ENCODE measurements at places on chromosomes 1 and 21.
A peak's percentile ranks its signal among the peaks of the same experiment; 100 is the strongest.

GRCh38 chr1:94922761-94923331 lies 4.1 kb downstream of the CNN3 start:
- DNase-seq = no peak

GRCh38 chr1:230231774-230232145 lies 164.7 kb downstream of the GALNT2 start:
- no peak for DNase-seq

DNA sequence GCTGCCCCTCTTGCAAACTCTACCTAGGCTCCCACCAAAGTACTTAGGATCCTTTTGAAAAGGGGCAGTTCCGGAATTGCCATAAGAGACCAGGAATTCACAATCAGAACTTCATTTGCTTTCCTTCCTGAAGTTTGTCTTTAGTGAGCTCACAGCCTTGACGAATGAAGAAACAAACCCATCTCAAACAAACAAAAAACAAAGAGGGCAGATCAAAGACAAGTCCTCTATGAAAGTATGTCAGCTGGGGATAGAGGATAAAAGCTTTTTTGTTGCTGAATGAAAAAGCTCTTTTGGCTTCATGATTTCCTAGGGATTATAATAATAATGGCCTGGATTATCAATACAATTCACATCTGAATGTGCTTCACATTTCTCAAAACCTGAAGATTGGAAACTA lies 357.9 kb upstream of the DUSP10 start:
- DNase-seq = no peak

- no peak for DNase-seq
These were observed 87.4 kb downstream of the ADGRL4 start for GRCh38 chr1:78919150-78919549.

GRCh38 chr1:54332781-54333585 lies 73.2 kb downstream of the SSBP3 start:
- no peak for DNase-seq

DNA sequence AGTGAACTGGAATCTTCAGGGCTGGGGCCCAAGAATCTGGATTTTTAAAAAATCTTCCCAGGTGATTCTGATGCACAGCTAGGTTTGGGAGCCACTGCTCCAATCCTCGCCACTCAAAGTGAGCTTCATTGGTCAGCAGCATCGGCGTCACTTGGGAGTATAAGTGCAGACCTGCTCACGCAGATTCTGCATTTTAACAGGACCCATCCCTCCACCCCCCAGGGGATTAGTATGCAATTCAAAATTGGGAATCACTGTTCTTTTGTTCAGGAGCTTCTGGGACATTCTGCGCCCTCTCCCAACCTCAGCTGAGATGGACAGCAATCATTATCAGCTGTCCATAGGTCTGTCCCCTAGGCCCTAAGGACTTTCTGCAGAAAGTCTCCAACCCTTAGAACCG lies 53.5 kb downstream of the LGR6 start:
- no peak for DNase-seq

- DNase-seq = no peak
These were observed 7.7 kb upstream of the PHC2 start for GRCh38 chr1:33438364-33439160.

GRCh38 chr21:33162436-33162951 lies 67.2 kb upstream of the IFNAR2 start:
- no peak for DNase-seq

DNA sequence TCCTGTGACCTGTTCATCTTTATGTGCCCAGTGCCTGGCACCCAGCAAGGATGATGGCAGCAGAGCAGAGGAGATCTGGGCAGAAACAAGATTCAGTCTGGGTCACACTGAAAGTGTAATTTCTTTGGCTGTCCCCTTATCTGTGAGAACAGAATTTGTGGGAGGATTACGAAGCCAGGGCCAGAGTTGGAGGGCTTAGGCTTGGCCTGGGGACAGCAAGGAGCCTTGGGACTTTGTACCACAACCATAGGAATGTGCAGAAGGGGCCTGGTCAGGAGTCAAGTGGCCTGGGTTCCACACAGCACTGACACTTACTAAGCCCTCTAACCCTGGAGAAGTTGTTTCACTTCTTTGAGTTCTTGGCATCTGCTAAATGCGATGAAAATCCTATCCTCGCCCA lies 12.8 kb downstream of the PMVK start:
- DNase-seq = no peak

DNA sequence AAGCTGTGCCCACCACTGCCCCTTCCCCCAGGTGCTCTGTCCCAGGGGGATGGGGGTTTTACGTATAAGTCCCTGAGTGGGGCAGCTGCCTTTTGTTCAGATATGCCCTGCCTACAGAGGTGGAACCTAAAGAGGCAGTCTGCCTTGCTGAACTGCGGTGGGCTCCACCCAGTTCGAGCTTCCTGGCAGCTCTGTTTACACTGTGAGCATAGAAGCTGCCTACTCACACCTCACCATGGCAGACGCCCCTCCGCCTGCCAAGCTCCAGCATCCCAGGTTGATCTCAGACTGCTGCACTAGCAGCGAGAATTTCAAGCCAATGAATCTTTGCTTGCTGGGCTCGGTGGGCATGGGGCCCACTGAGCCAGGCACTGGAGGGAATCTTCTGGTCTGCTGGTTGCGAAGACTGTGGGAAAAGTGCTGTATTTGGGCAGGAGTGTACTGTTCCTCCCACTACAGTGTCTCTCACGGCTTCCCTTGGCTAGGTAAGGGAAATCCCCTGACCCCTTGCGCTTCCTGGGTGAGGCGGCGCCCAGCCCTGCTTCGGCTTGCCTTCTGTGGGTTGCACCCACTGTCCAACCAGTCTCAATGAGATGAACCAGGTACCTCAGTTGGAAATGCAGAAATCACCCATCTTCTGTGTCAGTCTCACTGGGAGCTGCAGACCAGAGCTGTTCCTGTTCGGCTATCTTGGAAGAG lies 17.6 kb upstream of the RWDD3 start:
- DNase-seq = no peak

DNA sequence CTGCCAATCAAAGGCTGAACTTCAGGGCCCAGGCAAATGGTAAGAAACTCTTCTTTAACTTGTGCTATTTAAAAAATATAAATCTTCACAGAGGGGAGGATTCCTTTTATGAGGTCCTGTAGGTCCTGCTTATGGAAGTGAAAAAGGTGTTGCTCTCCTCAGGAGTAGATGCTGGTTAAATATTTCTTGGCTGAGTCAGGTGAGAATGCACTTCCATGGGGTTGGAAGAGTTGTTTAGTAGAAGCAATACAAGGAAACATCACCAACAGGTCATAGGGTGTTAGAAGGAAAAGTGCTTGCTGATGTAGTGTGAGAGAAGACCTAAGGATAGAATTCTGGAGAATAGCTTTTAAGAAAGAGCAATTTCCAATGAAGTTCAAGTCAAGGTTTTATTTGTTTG lies 42.2 kb upstream of the ATP1A1 start:
- no peak for DNase-seq

GRCh38 chr21:20040768-20041167 lies 957.4 kb upstream of the NCAM2 start:
- DNase-seq = no peak

- peak; percentile 45 for DNase-seq
These were observed 1.7 kb downstream of the TMCC2 start for GRCh38 chr1:205229399-205229871.

DNA sequence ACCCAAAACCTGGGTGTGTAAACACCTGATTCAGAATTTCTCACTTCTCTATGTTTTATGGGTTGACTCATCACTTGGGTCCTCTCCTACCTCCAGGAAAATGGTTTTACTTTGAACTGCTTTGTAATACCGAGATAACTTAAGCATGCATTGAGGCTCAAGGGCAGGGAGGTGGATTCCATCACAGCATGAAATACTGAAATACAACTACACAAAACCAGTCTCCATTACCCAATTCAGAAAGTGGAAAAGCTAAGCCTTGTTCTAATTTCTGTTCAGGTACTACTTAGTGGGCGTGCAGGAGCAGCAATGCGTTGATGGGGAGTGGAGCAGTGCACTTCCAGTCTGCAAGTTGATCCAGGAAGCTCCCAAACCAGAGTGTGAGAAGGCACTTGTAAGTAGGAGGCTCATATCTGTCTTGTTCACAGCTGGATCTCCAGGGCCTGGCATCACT lies 6.1 kb upstream of the C4BPA start:
- DNase-seq = no peak

DNA sequence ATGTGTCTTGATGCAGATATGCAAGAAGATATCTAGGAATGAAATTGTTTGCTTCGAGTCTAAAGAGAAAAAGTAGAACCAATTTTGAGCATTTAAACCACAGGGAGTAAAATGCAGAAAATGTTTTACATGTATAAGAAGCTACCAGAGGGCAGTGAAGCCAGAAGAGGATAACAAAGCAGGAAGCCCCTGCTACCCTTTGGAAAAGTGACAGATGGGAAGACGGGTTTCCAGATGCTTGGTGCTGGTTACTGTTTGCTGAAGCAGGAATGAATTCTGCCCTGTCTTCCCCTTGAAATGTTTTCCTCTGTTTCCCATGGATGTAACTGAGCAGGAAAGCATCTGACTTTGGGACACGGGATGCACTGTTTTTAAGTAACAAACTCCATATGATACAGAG lies 822.2 kb downstream of the MRPL39 start:
- no peak for DNase-seq

GRCh38 chr1:86997538-86997937 lies 83.1 kb downstream of the HS2ST1 start:
- no peak for DNase-seq

DNA sequence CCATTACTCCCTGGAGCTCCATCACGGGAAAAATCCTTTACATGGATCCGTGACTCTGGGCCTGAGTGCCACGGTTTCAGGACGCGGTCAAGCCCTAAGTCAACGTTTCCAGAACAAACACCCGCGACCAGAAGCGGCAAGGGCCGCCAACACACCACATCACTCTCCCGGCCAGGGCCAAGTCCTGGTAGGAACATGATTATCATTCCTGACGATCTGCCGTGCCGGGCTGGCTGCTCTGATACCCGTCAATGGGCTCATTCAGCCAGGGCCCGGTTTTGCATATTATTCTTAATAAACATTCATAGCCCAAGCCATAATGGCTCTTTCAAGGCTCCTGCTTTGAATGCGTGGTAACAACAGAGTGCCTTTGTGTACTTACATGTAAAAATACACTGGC lies 44.6 kb upstream of the SIM2 start:
- no peak for DNase-seq

GRCh38 chr1:235006132-235006721 lies 122.4 kb downstream of the TOMM20 start:
- DNase-seq = no peak

DNA sequence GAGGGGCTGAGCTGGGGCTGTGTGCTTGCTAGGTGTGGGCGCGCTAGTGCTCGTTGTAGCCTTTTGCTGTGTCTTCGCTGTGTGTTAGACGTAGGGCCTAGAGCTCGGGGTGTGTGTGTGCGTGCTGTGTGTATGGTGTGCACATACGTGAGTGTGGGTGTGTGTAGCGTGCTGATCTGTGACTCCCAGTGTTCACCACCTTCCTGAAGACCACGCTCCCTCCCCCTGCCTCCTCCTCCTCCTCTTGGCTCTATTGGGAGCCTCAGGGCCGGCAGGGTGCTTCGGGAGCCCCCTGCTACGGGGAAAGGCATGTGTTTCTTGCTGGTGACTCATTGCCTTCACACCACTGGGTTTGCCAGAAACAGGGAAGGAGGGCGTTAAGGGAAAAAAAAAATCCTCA lies 9.4 kb upstream of the KCNC4 start:
- no peak for DNase-seq

DNA sequence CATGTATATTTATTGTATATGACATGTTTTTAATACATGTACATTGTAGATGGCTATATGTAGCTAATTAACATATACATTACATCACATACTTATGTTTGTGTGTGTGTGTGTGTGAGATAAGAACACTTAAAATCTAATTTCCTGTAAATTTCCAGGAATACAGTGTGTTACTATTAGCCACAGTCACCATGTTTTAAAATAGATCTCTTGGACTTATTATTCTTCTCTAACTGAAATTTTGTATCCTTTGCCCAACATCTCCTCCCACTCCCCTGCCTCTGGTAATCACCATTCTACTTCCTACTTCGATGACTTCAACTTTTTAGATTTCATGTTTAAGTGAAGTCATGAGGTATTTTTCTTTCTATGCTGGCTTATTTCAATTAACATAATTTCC lies 64.8 kb downstream of the FCRL5 start:
- no peak for DNase-seq
